ENCODE measurements at places on chromosomes 3 and 15.

DNA sequence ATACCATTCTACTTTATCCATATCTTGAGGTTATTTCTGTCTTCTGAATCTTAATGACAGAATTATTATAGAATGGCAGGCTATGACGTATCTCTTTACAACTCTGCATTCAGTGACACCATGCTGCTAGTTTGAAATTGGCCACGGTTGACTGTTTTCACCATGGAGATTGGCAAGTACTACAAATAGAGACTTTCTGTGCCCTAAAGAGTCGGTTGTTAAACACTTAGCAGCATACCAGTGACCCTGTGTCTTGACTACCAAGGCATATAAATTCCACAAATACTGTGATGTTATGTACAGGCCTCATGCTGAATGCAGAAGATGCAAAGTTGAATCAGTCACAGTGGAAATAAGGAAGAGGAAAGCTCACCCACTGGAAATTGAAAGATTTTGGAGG, 67.0 kb upstream of the CADPS start:
- no peak for DNase-seq

DNA sequence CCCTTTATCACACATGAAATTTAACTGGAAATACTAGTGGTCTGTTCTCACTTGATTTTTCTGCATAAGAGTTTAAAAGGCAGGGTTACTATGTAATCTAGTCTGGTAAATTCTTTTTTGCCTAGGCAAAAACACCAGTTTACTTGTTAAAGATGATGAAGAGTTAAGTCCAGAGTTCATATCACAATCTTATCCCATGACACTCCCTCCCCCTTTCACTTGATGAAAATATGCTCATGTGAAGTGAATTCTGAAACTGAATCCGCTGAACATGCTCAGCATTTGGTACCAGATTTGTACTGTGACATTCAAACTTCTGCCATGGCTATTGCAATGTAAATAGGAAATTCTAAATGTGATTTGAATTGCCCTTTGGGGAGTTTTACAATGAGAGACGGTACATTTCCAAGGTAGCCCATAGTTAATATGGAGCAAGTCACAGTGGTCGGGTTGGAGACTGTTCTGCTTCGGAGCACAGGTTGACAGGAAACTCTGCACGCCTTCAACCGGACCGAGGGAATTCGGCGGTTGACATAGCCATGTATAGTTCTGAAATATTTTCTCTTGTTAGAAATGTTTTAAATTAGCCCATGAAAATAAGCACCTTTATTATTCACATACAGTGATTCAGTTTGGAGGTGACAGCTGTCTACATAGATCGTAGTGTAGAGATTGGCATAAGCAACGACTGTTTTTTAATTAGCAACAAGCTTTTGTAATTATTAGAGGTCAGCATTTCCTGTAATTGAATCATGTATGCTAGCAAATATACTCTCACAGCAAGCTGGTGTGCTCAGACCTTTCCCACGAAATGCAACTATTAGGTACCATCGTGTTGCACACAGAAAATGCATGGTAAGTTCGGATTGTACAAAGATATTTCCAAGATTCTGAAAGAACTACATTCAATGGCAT, 768.6 kb upstream of the GOLIM4 start:
- DNase-seq, result no peak

GRCh38 chr15:49155834-49156627, 632 bp upstream of the COPS2 start:
- no peak for DNase-seq

GRCh38 chr15:99983171-99983885, 250.1 kb upstream of the LYSMD4 start:
- DNase-seq, result no peak
